ENCODE measurements at places on chromosomes 4 and X. TPM values are rescaled to one million over a fixed set of nuclear protein-coding genes. Genes with fewer than 3 reads are reported as not detected.

Gene MEPE
- not detected for total RNA-seq

Gene RS1
- not detected for total RNA-seq

Gene CENPI
- 20.7 TPM for total RNA-seq

Gene ABLIM2
- 0.60 TPM for total RNA-seq

Gene CT83
- total RNA-seq = not detected

Gene MFAP3L
- 0.14 TPM for total RNA-seq

Gene DMRTC1
- not detected for total RNA-seq

Gene SHOX
- not detected for total RNA-seq

Gene HHIP
- not detected for total RNA-seq

Gene ZNF182
- 5.9 TPM for total RNA-seq

Gene MAGEB2
- total RNA-seq = not detected

GRCh38 chrX:13966793-13967125 lies 62.9 kb downstream of the GEMIN8 start:
- DNase-seq = no peak

- DNase-seq = peak; percentile 13
Observed at GRCh38 chrX:41922431-41923151, 763 bp downstream of the CASK start.

DNA sequence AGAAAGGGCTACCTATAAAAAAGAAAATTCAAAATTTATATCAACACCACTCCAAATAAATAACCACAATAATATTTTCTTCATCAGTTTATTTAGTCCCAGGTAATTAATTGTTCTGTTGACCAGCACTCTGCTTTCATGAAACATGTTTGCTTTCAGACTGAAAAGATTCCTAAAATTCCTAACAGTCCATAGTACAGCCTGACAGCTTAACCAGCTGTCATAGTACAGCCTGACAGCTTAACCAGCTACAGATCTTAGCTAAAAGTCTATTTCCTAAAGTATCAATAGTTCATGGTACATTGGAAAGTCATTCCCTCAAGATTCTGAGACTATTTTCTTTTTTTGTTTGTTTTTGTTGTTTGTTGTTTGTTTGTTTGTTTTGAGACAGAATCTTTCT lies 144.1 kb upstream of the DDX53 start:
- no peak for DNase-seq

GRCh38 chr4:73945674-73946449 lies 36.0 kb downstream of the PF4 start:
- no peak for DNase-seq

GRCh38 chr4:109051054-109051453 lies 251.4 kb downstream of the COL25A1 start:
- DNase-seq = no peak

DNA sequence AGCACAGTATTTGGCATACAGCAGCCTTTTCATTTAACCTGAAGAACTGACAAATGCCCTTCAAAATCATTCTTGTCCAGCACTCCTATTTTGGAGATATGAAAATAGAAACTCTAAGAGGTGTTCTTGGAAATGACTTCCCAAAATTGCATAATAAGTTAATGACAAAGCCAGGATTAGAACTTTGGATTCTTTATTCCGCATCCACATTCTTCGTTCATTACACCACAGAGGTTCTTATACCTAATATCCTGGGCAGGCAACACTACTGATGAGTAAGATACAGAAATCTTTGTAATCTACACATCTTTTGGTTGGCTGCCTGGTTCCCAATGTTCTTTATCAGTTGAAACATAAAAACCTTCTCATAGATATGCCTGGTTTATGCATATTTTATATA lies 5.9 kb downstream of the COL25A1 start:
- DNase-seq = no peak

GRCh38 chr4:15688051-15688450 lies 6.4 kb downstream of the FAM200B start:
- DNase-seq = no peak

GRCh38 chr4:118969359-118969758 lies 80.7 kb downstream of the SYNPO2 start:
- no peak for DNase-seq

DNA sequence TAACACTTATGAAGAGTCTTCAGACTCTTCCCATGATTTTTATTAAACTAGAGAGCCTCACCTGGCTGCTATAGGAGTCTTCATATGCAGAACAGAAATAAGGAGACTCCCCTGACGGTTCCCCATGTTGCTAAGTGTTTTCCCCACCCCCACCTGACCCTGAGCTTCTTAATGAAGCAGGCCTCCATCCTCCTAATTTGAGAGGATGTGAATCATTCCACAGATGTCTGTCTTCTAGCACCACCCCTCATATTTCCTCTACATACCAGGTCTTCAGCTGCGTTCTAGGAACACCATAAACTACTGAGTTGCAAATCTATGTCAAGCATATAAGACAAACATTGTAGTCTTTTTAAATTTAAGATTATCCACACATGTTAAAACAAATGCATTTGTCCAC lies 36.9 kb downstream of the RP2 start:
- DNase-seq = no peak

DNA sequence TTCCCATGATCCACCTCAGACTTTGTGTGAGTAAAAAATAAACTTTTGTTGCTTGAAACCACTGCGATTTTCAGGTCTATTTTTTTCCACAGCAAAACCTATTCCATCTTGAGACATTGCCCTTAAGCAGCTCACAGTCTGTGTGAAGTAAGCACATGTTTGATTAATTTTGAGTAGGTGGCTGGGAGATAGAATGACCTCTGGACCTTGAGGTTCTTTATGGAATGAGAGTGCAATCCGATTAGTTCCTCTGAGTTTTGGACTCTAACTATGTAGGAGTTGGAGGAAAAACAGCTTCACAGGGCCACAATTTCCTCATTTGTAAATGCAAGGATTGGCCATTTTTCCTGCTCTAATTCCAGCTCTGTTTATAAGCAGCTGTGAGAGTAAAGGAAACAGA lies 234.1 kb upstream of the IGFBP7 start:
- DNase-seq = no peak
